WERI-Rb-1 (cell line): ENCODE measurements at places on chromosomes 5 and 9.
A peak's percentile ranks its signal among the peaks of the same experiment; 100 is the strongest.

DNA sequence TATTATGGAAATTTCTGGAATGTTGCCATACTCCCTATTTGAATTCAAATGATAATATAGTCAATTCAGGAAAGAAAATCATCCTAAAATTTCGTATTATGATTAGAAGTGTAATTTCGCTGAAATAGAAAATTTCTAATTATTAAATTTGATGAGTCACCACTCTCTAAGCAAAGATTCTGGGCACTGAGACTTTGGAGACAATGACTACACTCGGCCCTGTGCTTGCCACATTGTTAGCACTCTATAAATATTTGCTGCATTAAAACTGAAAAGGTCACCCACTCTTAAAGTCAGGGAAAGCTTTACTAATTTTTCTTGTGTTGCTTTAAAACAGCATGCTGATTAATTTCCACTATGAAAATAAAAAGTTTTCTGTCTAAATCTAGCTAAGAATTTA, 240.3 kb downstream of the TLE4 start:
- no peak for DNase-seq

DNA sequence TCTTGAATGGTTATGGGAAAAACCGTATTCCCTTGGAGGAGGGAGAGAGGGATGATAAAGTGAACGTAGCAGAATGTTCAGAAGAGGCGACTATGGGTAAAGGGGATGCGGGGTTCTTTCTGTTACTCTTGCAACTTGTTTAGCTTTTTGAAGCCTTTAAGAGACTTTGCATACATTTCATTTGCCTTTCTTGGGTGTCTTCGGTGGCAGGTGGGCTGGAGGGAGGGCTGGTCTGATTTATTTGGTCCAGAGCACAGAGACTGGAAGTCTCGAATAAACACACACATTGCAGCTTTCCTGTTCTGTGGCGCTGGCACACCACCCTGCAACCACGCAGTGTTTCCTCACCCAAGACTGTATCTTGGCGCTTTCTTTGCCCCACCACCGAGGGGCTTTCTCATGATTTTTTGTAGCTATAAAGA, 23.2 kb downstream of the TTF1 start:
- DNase-seq = no peak

GRCh38 chr9:123999661-124000060, 11.9 kb upstream of the LHX2 start:
- DNase-seq = peak; percentile 26

GRCh38 chr5:143066556-143067281, 296.5 kb downstream of the ARHGAP26 start:
- DNase-seq = no peak

DNA sequence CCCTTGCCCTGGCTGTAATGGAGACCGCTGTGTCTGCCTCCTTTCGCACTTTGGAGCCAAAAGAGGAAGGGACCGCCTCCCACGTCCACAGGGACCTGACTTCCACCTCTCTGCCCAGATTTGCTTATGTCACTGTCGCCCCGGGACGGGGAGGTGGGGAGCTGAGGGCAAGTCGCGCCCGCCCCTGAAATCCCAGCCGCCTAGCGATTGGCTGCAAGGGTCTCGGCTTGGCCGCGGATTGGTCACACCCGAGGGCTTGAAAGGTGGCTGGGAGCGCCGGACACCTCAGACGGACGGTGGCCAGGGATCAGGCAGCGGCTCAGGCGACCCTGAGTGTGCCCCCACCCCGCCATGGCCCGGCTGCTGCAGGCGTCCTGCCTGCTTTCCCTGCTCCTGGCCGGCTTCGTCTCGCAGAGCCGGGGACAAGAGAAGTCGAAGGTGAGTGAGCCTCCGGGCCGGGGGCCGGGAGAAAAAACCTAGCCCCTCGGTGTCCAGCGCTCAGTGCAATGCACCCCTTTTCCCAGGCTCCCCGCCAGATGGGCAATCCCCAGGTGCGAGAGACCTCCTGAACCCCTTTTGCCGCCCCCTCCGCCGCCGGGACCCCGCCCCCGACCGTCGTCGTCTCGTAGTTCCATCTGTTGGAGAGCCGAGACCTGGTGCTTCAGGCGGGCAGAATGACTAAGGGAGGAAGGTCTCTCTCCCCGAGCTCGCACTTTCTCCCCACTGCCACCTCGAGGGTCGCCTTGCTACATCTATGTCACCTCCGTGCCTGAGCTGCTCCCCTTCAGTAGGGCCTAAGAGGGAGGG, at the start of gene GPX3:
TSS of gene GPX3 (plus strand) at position 288 of the 807 bp plus-strand sequence. CDS start at position 352, 64 bp downstream.
- DNase-seq = peak; percentile 93

- DNase-seq = no peak
Observed at GRCh38 chr9:34997379-34997781, 7.8 kb downstream of the DNAJB5 start.

DNA sequence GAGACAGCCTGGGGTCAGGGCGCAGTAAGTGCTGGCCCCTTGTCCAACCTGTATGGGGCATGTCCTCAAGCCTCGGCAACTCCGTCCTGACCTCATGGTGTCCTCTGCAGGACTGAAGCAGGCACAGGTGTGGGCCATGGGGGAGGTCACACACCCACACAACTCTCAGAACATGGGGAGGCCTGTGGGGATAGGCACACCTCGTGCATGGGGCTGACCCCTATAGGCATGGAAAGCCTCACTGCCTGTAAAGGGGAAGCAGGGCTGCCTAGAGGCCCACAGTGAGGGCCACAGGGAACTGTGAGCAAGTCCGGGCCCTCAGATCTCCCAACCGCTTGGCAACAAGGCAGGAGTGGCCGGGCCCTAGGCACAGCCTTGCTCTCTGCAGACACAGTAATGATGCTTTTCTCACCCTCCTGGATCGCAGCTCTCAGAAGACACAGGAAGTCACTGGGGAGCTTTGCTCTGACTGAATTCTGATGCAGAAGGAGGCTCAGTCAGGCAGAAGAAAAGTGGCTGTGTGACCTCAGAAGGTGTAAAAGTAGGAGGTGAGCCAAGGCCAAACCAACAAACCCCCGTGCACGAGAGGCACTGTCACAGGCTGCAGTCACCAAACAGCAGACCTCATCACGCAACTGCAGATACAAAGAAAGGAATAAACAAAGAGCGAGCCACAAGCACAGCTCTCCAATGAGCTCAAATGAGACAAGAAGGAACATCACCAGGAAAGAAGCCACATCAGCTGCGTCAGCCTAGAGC, 5.4 kb downstream of the IPPK start:
- no peak for DNase-seq

- DNase-seq = no peak
Observed at GRCh38 chr9:109451311-109452025, 46.6 kb downstream of the PTPN3 start.

- DNase-seq = no peak
Observed at GRCh38 chr5:68246802-68247201, 31.2 kb downstream of the PIK3R1 start.

DNA sequence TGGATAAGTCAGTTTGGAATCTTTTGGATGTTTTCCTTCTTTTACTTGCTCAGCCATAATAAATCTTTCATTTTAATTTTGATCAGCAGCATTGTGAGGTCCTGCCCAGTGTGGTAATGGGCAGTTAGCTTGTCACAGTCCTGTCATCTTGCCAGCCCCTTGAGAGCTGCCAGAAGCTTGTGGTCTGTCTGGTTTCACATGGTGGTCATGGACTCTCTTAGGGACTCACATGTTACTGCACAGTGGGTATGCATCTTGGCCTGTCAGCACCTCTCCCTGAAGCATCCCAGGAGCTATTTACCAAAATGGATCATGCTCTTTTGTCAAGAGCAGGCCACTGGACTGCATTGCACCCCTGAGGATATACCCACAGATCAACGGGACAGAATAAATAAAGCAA, 60.3 kb downstream of the DAPK1 start:
- no peak for DNase-seq

- DNase-seq = no peak
Observed at GRCh38 chr5:91706785-91707520, 323.8 kb upstream of the ARRDC3 start.

DNA sequence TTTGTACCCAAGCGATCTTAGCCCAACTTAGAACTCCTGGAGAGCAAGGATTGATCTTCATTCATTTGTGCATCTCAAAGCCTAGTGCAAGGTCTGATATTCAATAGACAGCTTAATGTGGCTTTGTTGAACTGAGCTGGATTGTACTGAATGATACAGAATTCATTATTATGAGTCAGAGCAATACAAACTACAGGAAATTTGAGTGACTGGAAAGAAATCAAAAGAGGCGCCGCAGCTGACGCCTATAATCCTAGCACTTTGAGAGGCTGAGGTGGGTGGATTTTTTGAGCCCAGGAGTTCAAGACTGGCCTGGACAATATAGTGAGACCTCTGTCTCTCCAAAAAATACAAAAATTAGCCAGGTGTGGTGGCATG, 58.6 kb downstream of the ENC1 start:
- DNase-seq = no peak

GRCh38 chr5:116848954-116849581, 274.4 kb upstream of the SEMA6A start:
- peak; percentile 24 for DNase-seq
